GM19239 (cell line): ENCODE measurements at places on chromosomes 7 and 10.

GRCh38 chr10:42630537-42631134 is 7.7 kb downstream of the ZNF33B start:
- no peak for DNase-seq

- no peak for DNase-seq
These were observed 40.2 kb downstream of the ANK3 start for GRCh38 chr10:60349426-60349825.

DNA sequence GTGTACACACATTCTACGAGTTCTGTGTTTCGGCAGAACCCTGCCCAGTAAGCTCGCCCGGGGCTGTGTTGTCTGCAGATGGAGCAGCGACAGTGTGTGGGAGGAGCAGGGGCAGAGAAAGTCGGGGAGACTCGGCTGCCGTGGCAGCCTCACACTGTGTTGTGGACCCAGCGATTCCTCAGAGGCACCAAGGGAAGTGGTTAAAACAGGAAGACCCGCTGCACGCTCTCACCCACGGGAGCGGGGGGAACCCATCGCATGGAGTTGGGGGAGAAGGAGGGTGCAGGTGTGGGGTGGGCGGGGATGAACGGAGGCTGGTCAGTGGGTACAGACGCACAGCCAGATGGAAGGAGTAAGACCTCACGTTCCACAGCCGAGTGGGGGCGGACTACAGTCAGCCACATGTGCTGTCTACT is 250.2 kb downstream of the ELFN1 start:
- peak; percentile 74 for DNase-seq

DNA sequence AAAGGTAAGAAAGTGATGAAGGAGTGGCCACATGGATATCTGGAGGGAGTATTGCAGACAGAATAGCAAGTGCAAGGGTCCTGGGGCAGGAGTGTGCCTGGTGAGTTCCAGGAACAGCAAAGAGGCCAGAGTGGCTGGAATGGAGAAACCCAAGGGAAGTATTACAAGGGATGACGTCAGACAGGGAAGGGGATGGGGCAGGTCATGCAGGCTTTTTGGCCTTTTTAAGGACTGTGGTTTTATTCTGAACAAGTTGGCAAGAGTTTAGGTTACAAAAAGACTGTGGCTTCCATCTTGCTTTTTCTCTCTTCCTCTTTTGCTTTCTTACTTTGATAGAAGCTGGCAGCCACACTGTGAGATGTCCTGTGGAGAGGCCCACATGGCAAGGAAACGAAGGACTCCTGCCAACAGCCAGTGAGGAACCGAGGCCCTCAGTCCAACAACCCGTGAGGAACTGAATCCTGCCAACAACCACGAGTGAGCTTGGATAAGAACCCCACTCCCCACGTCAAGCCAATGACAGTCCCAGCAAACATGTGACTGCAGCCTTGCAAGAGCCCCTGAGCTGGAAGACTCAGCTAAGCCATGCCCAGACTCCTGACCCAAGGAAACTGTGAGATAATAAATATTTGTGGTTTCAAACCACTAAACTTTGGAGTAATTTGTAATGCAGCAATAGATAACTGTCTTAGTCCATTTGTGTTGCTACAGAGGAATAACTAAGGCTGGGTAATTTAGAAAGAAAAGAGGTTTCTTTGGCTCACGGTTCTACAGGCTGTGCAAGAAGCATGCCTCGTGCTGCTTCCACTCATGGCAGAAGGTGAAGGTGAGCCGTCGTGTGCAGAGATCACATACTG is 19.8 kb upstream of the KDM7A start:
- no peak for DNase-seq

- DNase-seq: no peak
These were observed 45.1 kb downstream of the SPOCK2 start for GRCh38 chr10:72043016-72043834.

DNA sequence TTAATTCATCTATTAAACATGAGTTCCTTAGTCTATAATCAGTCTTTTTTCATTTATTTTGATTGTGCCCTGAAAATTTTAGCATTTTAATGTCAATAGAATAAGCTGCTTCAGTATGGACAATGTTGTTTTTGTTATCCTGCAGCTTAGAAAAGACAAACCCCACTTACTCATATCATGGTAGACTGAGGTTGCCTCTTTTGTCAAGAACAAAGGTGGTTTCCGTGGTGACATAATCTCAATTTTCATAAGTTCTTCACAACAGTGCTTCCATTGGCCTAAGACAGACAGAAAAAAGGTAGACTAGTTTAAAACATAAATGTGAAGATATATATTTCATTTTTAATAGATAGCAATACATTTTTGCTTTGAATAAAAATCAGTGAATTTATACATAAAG is 69.1 kb downstream of the RTKN2 start:
- no peak for DNase-seq

DNA sequence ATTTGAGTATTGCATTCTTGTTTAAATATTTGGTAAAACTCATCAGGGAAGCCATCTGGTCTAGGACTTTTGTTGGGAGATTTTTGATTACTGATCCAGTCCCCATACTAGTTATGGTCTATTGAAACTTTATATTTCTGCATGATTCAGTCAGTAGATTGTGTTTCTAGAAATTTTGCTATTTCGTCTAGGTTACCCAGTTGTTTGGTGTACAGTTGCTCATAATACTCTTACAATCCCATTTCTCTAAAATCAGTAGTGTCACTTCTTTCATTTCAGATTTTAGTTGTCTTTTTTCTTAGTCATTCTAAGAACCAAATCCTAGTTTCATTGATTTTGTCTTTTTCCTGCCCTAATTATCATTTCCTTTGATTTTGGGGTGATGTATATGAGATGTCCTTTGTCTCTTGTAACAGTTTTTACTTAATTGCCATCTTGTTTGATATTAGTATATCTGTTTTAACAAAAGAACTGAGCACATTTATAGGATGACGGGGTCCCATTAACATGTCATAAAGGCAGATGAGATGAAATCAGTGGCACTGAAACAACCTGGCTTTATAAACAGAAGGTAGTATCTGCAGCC is 7.9 kb downstream of the MALSU1 start:
- no peak for DNase-seq

GRCh38 chr7:14385074-14385473 is 395.6 kb upstream of the ETV1 start:
- DNase-seq: no peak

DNA sequence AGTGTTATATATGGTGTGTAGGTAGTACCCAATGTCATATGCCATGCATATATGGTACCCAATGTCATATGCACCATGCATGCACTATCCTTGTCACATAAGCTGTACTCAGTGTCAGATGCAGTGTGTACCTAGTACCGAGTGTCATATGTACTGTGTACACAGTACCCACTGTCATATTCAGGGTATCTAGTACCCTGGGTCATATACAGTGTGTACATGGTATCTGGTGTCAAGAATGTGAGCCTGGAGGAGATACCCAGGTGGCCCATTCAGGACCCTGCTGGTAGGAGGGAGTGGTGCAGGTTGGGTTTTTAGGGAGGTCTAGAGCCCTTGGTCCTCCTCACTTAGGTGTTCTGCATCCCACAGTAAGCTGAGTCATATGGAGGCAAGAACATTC is 1.8 kb downstream of the ZMYND11 start:
- peak; percentile 19 for DNase-seq

DNA sequence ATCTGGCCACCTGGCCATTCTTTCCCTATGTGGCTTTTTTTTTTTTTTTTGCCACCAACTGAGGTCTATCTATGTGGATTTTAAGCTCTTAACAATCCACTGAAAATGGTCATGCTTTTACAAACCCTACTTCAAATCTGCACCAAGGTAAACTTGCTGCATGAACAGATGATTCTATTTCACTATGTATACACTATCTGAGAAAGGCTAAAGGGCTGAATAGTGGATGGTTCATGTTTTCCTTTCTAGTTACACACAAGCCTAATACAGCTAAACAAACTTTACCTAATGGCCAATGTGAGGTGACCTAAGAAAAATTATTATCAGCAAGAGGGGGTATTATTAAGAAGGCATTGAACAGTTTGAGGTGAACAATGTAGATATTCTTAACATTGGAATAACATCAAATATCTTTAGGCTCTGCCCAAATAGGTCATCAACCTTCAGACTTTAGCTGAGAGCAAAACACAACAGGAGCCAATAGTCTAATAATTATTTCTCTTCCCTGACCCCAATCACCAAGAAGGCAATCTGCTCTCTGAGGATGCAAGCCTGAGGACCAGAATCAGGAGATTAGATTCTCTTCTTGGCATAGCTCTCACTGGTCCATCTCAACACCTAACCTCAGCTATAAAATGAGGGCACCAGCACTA is 160.1 kb downstream of the CPEB3 start:
- no peak for DNase-seq

- no peak for DNase-seq
These were observed 266.1 kb downstream of the PRPF18 start for GRCh38 chr10:13852872-13853271.

DNA sequence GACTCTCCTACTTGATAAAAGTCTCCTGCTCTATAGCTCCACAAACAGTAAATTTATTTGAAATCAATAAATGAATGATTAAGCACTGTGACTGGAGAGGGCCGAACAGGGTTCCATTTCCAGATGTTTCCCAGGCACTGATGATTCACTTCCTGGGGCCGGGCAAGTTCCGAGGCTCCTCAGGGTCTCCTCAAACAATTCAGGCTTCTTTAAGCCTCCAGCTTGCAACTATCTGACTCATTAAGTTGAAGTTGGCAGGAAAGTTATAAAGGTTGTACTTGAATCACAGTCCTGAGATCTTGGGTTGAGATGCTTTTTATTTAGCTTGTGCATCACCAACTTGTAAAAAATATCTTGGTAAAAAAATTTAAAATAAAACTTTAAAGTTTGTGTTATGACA is 612.9 kb downstream of the DNAJB6 start:
- DNase-seq: no peak

- DNase-seq: peak; percentile 36
These were observed 69.1 kb downstream of the MEST start for GRCh38 chr7:130560972-130561371.

DNA sequence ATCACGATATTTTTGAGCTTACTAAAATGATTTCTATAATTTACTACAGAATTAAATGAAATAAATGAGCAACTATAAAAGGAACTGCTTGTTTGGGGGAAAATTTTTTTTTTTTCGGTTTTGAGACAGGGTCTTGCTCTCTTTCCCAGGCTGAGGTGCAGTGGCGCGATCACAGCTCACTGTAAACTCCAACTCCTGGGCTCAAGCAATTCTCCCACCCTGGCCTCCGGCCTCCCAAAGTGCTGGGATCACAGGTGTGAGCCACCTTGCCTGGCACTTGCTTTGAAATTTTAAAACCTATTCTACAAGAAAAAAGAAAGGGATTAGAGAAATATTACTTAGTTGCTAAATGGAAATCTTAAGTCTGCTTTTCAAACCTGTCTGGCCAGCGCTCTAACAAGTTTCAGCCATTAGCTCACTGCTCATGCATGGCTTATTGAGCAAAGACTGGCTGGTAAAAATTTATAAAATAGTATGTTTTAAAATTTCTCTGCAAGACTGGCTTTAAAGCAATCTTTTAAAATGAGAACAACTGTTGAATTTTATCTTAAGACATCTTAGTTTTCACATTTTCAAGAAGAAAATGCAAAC is 144.0 kb downstream of the ATE1 start:
- no peak for DNase-seq

- no peak for DNase-seq
These were observed 28.7 kb downstream of the DGKI start for GRCh38 chr7:137818036-137818435.

DNA sequence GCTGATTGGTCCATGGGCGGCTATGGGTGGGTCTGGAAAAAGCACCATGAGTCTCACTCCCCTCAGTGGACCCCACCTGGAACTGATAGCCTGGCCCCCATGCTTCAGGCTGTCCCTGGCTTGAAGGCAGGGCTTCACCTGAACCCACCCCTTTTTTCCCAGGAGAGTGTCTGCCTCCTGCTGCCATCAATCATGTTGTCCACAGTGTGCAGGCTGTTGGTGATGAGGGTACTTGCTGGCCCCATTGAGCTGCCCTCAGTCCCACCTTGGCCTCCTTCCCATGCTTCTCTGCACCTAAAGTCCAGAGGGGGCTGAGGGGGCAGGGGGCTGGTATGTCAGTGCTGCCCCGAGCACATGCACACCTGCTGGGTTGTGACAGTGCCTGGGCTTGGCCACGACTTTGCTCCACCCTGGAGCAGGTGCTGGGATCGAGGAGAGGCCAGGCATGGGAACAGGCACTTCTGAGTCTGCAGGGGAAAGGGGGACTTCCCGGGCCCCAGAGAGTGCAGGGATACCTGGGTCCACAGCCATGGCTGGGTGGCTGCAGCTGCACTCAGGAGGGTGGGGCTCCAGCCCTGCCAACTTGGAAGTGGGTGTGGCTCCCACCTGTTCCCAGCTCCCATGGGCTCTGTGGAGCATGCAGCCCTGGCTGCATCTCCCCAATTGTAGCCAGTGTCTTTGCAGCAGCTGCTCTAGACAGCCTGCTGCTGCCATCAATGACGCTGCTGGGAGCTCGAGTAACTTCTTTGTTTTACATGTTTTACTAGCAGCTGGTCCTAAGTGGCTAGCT is 56.9 kb downstream of the ADK start:
- no peak for DNase-seq

DNA sequence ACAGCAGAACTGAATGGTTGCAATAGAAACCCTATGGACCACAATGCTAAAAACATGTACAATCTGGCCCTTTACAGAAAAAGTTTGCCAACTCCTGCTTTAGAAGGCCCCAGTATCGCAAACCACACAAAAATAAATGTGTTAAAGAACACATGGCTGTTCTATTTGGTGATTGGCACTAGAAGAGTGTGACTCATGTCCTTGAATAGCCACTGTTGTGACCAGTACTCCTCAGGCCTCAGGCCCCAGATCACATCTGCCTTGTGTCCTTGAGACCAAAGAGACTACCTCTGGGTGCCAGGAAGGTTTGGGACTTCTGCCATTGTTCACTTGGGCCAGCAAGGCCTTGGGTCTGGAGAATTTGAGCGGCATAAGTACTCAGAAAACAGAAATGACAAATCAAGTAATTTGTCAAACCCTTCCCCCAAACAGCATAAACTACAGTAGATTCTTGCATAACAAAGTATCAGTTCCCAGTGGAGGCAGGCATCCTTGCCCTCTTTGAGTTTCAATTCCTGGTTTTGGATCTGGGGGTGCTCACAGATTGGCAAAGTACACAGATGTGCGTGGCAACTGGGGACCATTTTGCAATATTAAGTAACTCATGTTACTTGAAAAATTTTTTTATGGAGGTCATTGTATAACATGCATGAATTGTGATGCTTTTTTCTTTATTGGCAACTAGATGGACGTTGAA is 50.2 kb downstream of the MTURN start:
- DNase-seq: no peak

- no peak for DNase-seq
These were observed 5.8 kb downstream of the ZNF365 start for GRCh38 chr10:62380016-62380415.

DNA sequence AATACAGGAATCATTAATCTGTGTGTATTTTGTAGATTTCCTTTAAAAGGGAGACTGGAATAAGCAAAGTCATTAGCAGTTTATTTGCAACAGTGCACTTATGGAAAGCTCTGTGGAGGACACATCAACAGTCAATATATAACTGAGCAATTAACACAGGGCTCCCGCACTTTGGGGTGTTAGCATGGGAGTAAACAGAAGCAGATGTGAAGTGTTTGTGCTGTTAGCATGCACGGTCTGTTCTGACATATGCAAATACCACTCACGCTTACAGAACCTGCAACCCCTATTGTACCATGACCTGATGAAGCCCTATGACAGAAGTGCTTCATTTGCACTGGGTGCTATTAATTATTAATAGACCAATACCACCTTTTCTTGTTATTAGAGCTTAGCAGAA is 118.9 kb downstream of the PPP1R3A start:
- DNase-seq: peak; percentile 1
